SW480 (cell line): ENCODE measurements at places on chromosomes 3 and 15.

DNA sequence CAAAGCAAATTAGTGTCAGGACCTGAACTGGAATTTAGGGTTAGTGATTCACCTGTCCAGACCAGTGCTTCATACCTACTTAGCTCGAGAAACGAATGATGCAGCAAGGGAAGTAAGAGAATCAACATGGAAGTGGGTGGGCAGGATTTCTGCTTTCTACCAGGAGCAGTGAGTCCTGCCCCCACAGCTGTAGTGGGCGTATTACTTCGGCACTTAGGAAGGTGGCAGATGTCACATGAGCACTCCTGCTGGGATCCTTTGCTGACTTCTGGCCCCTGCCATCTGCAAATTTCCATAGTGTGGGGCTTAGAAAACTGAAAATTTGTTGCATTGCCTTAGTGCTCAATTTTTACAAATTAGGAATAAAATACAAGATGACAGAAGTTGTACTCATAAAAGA is 31.2 kb downstream of the RYR3 start:
- no peak for DNase-seq

- peak; percentile 42 for DNase-seq
Observed at GRCh38 chr3:111803123-111803593, 55.9 kb upstream of the PHLDB2 start.

DNA sequence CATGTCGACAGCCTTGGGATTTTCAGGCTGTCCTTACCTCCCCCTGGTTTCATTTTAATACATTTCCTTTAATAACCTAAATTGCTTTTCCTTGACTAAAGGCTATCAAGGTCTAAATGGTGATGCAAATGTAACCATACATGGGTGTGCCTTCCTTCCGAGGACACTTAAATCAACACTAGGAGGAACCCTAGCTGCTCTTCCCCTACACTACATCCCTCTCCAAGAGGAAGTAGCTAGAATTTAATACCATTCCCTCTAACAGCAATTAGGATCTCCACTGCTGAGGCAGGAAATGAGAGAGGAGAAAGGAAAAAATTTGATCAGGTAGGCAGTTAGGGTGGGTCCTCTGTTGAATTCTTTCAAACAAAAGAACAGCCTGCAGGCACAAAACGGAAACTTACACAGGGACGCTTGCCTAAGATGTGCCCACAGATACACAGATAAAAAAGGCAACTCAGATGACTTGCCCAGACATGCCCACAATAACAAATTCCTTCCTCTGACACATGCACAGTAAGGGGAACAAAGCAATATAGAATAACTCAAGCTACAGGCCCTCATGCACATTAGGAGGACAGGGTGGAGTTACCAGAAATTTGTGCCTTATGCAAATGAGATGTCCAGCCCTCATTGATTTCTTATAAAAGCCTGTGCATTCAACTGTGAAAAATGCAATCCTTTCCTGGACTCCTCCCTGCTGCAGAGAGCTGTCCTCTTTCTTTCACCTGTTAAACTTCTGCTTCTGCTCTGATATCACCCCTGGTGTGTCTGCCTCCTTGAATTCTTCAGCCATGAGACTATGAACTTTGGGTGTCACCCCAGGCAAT is 1024.4 kb upstream of the CADM2 start:
- peak; percentile 56 for DNase-seq

DNA sequence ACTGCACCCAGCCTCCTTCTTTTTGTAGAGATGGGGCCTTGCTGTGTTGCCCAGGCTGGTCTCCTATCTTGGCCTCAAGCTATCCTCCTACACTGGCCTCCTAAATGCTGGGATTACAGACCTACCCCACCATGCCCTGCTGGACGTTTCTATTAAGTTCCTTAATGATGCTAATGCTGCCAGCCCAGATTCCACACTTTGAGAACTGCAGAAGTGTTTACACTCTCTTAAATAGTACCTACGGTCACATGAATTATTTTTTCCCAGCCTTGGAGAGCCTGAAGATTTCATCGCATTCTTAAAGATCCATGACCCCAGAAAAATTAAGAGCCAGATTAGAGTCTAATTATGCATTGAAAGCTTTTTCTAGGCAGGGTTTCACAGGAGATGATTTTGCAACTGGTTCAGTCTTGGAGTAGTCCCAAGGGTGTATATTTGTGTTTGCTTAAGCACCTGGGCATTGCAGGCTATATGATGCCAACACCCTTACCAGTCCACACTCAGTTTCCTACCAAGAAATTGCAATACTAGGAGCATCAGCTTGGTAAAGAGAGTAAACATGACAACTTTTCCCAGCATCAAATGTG is 36.6 kb downstream of the TM4SF4 start:
- no peak for DNase-seq

- DNase-seq = no peak
Observed at GRCh38 chr15:83582381-83582780, 71.5 kb upstream of the ADAMTSL3 start.

- no peak for DNase-seq
Observed at GRCh38 chr15:45906230-45906629, 271.4 kb downstream of the SQOR start.

GRCh38 chr3:184738506-184738890 is 26.6 kb upstream of the MAGEF1 start:
- no peak for DNase-seq

DNA sequence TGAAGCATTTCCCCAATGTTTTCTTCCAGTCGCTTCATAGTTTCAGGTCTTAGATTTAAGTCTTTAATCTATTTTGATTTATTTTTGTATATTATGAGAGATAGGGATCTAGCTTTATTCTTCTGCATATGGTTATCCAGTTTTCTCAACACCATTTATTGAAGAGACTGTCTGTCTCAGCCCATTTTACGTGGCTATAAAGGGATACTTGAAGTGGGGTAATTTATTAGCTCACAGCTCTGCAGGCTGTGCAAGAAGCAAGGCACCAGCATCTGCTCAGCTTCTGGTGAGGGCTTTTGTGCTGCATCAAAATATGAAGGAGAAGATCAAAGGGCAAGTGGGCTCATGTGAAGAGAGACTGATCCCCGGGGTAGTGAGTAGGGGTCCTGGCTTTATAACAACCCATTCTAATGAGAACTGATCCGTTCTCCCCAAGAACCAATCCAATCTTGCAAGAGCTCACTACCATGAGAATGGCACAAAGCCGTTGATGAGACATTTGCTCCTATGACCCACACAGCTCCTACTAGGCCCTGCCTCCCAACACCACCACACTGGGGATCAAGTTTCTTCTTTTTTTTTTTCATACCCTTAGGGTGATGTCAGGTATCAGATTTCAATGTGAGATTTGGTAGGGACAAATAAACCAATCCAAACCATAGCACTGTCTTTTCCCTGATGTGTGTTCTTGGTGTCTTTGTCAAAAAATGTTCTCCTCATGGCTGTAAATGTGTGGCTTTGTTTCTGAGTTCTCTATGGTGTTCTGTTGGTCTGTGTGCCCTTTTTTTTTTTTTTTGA is 63.2 kb downstream of the IQGAP1 start:
- DNase-seq = peak; percentile 26

- peak; percentile 58 for DNase-seq
Observed at GRCh38 chr3:42254566-42254965, 11.4 kb downstream of the CCK start.

DNA sequence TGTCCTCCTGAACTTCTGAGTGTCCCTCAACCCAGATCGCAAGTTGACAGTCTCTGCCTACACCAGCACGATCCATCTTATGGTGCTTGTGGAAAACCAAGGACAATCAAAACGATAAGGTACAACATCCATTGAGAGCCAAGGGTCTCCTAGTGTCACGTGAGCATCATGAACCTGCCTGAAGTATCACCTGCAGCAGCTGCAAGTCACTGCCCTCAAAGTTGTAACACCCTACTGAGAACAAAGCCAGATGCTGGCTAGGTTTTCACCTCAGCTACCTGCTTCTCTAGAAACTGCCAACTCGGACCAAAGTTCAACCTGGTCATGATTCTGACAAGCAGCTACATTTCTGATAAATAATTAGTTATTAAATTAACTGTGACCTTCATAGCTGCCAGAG is 17.5 kb downstream of the C2CD4B start:
- no peak for DNase-seq

DNA sequence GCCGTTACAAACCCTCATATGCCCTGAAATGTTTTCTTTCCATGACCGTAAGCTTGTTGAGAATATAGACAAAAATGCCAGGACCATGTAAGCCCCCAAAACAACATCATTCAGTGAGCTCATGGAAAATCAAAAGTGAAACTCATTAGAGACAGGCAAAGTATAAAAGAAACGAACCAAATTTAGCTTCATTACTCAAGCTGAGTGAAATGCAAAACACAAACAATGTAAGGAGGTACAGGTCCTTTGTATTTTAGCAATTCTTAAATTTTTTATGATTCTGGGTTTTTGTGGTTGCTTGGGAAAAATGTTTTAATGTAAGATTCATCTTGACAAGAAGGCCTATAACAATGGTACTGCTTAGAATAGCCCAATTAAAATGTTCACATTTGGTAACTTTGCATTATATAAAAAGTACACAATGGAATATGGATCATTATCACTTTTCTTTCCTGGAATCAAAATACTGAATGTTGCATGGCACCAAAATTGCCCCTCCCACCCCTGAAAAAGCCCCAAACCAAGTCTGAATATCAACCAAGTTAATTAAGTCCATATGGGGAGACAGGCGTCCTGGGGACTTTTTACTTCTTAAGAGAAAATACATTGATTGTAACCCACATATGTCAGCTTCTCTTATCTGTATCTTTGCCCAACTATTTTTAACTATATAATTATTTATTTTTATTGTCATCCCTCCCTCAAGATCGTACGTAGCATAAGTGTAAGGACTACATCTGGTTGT is 247.7 kb upstream of the CDIN1 start:
- no peak for DNase-seq

- peak; percentile 42 for DNase-seq
Observed at GRCh38 chr3:109098079-109098644, 19.8 kb downstream of the MORC1 start.

DNA sequence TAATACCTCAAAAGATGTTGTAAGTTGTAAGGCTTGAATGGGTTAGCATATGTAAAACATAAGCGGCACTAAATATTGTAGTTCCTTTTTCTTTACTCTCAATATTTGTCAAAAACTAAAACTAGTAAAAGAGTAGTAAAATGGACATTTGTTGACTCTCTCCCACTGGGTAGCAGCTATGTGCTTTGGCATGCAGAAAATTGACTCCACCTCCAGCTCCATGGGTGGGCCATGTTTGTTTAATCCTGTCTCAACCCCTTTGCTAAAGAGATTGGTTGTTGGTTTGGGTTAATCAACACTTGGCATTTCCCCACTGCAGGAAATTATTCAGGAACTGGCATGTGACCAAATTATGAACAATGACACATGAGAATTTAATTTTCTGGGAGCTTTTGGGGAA is 114.8 kb downstream of the EOMES start:
- no peak for DNase-seq

- DNase-seq = no peak
Observed at GRCh38 chr3:79066481-79066880, 701.3 kb downstream of the ROBO1 start.

GRCh38 chr3:190519886-190520285 is 6.0 kb downstream of the IL1RAP start:
- no peak for DNase-seq

DNA sequence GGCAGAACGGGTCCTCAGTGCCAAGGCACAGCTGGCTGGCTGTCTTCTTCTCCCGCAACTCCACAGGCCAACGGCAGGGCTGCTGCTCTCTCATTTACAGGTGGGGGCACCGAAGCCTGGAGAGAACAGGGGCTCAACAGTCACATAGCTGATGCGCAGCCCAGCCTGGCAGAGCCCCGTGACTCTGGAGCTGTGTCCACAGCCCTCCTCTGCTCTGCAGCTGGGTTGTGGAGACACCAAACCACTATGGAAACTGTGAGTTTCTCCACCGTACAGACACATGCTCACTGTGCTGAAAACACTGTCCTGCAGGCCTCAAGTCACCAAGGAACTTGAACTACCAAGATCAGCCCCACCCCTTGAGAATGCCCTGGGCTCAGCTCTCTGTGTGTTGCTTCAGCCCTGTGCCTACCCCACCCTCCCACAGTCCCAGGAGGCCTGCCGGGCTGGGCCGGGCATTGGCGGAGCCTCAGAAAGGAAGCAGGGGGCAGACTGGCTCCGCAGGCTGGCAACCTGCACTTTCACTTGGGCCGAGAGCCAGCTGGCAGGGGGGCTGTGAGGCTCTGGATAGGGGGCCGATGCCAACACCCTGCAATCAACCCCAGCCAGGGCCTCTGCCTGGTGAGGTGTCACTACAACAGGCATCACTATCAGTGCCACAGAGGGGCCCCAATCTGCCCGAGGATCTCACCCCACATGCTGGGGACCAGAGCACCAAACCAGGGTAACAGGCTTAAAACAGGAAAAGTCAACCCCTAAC is 113.7 kb upstream of the RPL32 start:
- no peak for DNase-seq

DNA sequence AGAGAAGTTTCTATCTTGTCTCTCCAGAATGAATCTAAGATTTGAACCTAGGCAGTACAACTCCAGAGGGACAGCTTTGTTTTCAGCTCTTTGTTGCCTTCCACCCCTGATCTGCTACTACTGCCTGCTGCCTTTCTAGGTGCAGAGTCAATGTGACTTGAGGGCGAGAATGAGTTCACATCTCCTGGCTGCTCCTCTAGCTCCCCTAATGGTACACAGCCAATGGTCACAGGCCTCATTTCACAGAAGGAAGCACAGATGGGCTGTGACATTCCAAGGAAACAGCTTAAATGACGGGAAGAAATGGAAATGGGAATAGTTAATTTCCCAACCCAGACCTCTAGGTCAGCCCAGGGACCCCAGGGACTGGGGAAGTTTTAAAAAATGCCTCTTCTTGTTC is 32.4 kb downstream of the FAM43A start:
- DNase-seq = no peak

- no peak for DNase-seq
Observed at GRCh38 chr3:128335621-128336296, 130.9 kb downstream of the DNAJB8 start.
